Bone marrow (tissue), 2 donors: ENCODE measurements at places on chromosomes 1 and 21.

DNA sequence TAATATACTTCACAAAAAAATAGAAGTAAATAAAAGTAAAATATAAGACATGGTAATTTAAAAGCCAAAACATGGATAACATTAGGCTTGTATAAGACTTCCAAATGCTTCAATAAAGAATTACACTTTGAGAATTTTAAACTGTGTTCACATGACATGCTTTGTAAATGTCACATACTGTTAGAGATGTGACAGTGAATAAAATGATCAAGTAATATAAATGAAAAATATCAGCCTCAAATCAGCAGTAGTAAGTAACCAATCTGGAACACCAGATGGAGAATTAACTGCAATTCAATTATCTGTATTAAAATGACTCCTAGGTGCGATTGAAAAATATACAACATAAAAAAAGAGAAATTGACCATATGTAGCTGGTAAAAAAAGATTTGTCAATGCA lies 1260.8 kb downstream of the BRINP3 start:
- no peak for DNase-seq

DNA sequence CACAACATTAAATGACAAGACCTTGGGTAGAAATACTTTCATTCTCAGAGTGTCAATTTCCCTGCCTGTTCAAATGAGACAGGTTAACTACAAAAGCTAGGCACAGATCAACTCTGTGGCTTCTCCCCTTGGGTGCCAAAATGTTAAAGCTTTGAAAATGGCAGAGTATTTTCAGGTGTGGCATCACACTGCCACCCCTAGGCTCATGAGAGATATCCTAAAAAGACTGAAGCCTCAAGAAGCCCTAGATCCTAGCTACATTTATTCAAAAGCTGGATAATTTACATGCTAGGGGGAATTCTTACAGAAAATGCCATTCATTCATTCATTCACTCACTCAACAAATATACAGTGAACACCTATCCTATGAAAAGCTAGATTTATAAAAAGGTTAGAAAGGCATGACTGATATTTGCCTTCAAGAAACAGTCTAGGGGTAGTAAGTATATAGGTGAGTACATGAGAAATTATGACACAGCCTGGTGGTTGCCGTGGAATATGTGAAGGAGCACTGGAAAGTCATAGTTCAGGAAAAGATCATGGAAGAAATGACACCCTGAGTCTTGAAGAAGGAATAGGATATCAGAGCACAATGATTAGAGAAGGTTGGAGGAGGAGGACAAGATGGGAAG lies 15.9 kb upstream of the RAB4A start:
- DNase-seq: no peak

GRCh38 chr21:25979845-25980616 lies 190.5 kb downstream of the APP start:
- no peak for DNase-seq

DNA sequence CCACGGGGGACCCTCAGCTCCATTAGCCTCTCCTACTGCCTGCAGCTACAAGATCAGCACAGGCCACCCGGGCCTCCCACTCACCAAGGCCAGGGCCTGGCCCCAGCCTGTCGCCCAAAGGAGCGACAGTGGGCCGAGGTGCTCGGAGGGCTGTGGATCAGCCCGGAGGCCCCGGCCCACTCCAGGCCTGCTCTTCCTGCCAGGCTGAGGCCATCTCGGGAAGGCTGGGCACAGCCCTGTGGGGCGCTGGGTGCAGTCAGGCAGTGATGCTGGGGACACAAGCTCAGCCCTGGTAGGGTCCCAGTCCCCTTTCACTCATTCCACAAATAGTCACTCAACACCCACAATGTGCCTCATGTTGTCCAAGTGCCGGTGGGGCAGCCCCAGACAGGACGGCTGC lies 58.8 kb downstream of the CASZ1 start:
- DNase-seq: no peak

DNA sequence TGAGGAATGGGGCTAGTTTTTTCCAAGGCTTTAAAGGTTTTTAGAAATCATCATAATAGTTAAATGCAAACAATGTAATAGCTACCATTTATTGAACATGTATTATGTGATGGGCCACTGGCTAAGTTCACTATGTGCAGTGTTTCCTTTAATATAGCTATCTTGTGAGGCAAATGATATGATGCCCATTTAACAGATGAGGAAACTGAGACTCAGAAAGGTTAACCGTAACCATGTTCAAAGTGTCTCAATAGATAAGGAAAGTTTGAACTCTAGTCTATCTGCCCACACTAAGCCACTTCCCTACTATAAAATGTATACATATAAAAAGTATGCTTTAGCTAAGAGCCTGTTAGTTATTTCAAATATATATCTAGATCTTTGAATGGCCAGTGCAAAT lies 64.8 kb downstream of the GNG12 start:
- no peak for DNase-seq

GRCh38 chr1:93995837-93996536 lies 86.8 kb upstream of the GCLM start:
- DNase-seq: no peak

- no peak for DNase-seq
Measured at GRCh38 chr1:4752059-4752458, 97.7 kb downstream of the AJAP1 start.

DNA sequence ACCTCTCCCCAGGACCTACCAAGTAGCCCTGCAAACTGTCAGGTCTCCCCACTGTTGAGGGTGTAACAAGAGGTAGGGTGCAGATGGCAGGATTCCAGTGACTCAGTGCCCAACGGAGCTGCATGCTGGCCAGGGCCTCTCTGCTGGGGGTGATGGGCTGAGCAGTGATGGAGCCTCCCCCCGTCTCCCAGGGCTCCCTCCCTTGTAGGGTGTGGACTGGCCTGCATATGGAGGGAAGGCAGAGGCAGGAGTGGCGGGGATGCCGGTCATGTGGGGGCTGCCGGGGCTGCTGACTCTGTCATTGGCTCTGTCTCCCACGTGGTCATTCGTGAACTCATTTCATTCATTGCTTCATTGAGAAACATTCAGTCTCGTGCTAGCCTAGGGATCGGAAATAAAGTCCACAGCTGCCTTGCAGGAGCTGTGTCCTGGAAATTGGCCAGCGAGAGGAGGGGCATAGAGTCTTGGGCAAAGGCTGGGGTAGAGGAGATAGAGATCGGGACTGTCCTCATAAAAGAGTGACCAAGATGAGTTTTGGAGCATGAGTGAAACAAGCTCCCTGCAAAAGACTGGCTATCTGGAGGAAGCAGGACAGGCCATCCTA lies 22.9 kb upstream of the DISP3 start:
- no peak for DNase-seq

GRCh38 chr1:226989085-226989920 lies 49.2 kb downstream of the COQ8A start:
- DNase-seq: peak; percentile 11

DNA sequence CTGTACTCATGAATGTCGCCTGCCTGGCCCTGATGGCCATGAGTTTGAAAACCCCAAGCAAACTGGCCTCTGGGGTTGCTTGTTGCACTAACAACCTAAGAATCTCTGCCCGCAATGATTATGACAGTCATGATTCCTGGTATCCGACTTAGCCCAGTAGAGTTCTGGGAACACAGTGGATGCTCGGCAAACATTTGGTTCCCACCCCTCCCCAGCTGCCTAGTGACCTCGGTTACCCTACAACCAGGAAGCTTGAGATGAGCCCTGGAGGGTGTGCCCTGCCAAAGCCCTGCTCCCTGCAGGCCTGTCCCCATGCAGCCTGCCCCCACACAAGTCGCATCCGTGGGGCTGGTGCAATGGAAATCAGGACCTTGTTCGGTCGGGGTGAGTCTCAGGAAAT lies 76.0 kb upstream of the ZBTB40 start:
- DNase-seq: no peak

GRCh38 chr1:41618871-41619270 lies 134.4 kb upstream of the EDN2 start:
- no peak for DNase-seq
